ENCODE measurements at places on chromosomes 2 and 18.
A peak's percentile ranks its signal among the peaks of the same experiment; 100 is the strongest.

- DNase-seq = peak; percentile 14
These were observed 16.2 kb upstream of the RHOB start for GRCh38 chr2:20430461-20431300.

DNA sequence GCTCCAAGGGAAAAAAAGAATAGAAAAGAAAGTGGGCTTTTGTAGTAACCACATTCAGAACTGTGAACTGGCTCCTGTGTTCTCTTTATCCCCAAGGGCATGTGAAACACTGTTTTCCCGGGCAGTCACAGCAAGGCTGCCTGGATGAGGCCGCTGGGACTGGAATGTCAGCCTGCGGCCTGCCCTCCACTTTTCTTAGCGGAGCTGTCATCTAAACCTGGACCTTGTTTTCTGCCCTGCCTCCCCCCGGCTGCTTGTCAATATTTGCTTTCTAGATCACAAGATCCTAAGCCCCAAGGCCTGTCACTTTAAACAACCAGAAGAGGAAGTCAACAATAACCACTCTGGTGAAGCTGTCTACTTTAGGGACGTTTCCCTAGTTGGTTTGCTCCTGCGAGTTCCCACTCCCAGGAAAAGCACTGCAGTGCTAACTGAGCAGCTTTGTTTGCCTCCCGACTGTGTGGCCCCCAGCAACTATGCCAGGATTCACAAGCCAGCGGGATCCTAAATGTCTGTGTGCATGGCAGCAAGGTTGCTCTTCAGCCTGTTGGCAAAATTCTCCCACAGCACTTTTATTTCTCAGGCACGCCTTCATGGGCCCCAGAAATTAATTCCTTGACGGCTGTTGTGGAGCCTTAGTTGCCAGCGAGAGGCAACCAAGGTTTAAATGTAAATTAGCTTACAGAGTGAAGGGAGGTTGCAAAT lies 30.6 kb downstream of the SOWAHC start:
- no peak for DNase-seq

GRCh38 chr18:44957461-44957860 lies 276.8 kb downstream of the SETBP1 start:
- no peak for DNase-seq

- no peak for DNase-seq
These were observed 1.6 kb downstream of the GALNT13 start for GRCh38 chr2:153873052-153874048.

- no peak for DNase-seq
These were observed 72.2 kb downstream of the TMEM18 start for GRCh38 chr2:604854-605524.

Measured in activated naive CD4-positive, alpha-beta T cell treated with Interleukin-2 at 50 U/mL for 16 hours (primary cell).